ENCODE measurements at places on chromosomes 7 and 10.

- DNase-seq, result no peak
Measured at GRCh38 chr7:132475669-132476116, 100.6 kb downstream of the PLXNA4 start.

GRCh38 chr10:43854007-43854406, 205.3 kb upstream of the ZNF32 start:
- peak; percentile 92 for DNase-seq

DNA sequence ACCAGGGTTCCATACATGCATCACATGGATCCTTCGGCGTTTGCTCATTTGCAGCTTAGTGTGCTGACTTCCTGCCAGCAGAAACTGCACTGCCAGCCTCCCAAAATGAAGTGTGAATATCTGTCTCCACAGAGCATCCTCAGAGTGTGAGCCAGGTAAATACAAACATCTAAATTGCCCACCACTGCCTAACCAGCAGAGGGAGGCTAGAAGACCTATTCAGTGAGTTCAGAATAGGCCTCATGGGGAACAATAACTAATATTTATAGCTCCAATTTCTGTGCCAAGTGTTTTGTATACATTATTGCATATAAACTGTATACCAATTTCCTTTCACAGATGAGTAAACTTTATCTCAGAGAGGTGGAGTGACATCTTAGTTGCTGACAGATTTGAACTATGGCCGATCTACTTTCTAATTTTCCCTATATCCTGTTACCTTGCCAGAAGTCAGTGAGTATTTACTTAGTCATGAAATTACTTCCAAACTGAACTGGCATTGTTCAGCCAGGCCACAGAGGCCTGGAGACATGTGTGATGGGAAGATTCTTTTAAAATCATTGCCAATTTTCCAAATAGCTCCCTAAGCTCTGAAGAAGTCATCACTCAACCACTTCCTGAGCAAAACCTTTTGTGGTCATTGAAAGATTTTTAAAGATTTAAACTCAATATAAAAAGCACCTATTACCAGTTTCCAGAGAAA, 926.5 kb upstream of the GHITM start:
- no peak for DNase-seq

GRCh38 chr7:152011860-152012259, 13.6 kb upstream of the GALNT11 start:
- no peak for DNase-seq

GRCh38 chr10:12360461-12360860, 11.1 kb downstream of the CAMK1D start:
- no peak for DNase-seq

DNA sequence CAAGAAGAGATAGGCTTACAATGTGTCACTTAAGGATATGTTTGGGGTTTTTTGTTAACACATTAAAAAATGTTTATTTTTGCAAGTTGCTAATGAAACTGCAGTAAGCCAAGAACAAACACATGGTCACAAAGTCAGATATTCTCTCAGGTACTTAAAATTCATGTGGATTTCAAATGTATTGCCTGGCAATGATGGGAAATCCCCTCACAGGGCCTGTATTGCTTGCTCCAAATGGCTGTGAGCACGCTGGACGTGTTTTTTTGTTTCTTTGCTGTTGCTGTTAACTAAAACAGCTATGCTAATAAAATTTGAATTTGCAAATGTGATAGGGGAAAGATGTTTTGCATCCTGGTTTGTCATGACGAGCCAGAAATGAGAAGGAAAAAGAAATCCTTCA, 3.8 kb upstream of the CELF2 start:
- DNase-seq, result no peak

GRCh38 chr10:129045599-129045998, 421.4 kb upstream of the MGMT start:
- peak; percentile 31 for DNase-seq

DNA sequence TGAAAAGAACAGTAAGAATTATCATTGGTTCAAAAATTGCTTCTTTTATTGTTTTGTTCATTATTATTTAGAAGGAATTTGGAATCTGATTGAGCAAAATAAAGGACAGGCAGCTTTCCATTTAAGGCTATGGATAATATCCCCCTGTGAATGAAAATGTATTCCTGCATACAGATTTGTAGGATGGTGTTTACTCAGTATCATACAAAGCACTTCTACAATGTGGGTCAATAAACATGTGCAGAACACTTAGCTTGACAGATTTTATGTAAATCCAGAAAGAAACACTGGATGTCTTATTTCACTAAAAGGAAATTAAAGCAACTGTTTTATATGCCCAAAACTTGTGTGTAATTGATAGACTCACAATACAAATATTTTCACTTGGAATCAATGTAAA, 189.7 kb downstream of the THSD7A start:
- no peak for DNase-seq
